ENCODE measurements at places on chromosomes 5 and 9.

- DNase-seq, result no peak
Measured at GRCh38 chr9:99034149-99034548, 70.8 kb upstream of the TGFBR1 start.

GRCh38 chr5:119353686-119354366 lies 2.0 kb upstream of the TNFAIP8 start:
- no peak for DNase-seq

DNA sequence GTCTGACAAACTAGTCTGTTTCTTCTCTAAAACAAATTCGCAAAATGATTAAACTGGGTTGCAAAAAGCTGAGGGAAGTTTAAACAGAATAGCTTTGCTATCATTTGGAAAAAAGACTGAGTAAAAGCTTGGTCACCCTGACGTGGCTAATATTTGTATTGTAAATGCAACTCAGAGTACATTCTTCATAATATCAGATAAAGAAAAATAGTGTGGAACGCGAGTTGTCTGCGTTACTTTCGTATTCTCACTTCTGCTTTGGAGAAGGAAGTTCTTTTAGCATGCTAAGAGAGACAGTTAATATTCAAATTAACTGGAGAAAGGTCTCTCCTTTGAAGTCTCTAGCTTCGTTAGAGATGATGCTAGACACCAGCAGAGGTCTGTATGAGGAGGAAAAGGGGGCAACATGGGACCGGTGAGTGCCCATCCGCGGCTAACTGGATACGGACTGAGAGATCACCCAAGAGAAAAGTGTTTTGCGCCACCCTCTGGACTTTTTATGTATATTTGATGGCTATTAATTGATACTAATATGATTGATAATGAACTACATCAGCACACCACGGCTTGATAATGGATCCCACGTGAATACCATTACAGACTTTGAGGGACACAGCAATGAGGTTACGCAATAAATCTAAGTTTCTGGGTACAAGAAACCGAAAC lies 2.9 kb upstream of the CNTRL start:
- DNase-seq, result no peak

DNA sequence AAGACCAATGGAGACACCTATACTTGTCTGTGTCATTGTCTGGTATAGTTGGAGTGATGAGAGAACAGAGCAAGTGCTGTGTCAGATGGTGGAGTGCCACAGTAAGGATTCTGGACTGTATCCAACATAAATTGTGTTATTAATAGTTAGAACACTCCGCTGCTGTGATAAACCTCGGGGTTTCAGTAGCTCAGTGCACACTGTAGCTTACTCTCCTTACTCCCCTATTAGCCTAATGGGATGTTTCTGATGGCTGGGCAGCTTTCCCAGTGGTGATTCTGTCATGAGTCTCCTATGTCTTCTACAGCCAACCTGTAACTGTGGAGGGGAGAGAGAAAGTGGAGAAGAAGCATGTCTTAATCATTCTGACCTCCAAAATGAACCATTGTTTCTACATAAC lies 127.6 kb upstream of the PTCH1 start:
- DNase-seq, result no peak

GRCh38 chr9:9820436-9820835 lies 792.4 kb downstream of the PTPRD start:
- DNase-seq, result no peak

DNA sequence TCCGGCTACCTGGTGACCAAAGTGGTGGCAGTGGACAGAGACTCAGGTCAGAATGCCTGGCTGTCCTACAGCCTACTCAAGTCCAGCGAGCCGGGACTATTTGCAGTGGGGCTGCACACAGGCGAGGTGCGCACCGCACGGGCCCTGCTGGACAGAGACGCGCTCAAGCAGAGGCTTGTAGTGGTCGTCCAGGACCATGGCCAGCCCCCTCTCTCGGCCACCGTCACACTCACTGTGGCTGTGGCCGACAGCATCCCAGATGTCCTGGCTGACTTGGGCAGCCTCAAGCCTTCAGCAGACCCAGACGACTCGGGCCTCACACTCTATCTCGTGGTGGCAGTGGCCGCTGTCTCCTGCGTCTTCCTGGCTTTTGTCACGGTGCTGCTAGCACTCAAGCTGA lies 2.1 kb downstream of the PCDHGA4 start:
- no peak for DNase-seq

DNA sequence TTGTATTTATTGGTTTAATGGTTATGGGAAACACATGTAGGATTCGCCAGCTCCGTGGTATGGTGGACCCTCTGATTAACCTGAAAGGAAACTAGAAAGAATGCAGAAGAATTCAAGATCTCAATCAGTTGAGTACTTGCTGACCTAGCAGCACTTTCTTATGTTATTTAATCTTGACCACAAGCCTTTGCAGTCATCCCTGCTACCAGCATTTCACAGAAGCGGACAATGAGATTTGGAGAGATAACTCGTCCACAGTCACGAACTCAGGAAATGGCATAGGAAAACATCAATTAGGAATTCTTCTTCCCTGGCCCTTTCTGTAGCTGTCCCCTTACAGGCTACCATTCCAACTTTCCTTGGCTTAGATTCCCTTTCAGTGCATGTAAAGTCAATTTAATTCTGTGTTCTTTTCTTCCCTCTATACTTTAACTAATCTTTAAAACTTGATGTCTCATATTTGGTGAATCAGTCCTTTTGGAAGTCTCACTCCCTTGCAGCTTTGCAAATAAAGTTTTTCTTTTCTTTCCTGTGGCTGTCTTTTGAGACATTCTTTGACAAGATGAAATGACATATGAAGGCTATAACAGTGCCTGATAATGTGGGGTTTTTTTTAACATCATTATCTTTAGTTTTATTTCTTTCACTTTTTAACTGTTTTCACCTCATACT lies 1.3 kb upstream of the SLC44A1 start:
- no peak for DNase-seq

DNA sequence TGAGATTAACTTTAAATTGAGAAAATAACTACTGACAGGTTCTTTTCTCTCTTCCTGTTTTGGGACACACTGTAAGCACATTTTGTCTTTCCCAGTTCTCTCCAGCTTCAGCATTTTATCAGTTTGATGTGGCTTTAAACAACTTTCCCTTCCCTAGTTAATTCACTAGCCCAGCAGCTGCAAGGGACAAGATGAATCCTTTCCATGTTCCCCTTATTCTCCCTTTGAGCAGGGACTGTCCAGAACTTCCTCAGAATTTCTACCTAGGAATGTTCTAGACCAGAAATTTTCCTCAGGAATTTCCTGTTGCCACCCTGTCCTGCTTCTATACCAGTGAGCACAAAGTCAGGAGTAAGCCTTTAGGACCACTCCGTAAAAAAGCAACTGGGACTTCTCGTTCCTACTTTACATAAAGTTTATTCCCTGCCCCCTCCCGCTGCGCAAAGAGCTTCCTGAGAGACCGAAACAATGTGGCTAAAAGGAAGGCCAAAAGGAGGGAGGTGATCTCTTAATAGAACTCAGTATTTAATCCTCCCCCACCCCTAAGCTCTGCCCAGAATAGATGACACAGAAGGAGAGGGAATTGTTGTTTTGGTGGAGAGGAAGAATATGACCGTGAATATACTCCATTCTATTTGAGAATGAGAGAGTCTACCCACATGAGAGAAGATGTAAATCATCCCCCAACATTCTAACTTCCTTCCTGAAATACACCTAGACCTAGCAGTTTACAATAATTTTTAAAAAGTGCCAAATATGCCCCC lies 61.9 kb downstream of the GLIS3 start:
- DNase-seq, result no peak

Measured in activated gamma-delta T cell (primary cell).